Endodermal cell (in vitro differentiated cells): ENCODE measurements at places on chromosomes 7 and 10.

DNA sequence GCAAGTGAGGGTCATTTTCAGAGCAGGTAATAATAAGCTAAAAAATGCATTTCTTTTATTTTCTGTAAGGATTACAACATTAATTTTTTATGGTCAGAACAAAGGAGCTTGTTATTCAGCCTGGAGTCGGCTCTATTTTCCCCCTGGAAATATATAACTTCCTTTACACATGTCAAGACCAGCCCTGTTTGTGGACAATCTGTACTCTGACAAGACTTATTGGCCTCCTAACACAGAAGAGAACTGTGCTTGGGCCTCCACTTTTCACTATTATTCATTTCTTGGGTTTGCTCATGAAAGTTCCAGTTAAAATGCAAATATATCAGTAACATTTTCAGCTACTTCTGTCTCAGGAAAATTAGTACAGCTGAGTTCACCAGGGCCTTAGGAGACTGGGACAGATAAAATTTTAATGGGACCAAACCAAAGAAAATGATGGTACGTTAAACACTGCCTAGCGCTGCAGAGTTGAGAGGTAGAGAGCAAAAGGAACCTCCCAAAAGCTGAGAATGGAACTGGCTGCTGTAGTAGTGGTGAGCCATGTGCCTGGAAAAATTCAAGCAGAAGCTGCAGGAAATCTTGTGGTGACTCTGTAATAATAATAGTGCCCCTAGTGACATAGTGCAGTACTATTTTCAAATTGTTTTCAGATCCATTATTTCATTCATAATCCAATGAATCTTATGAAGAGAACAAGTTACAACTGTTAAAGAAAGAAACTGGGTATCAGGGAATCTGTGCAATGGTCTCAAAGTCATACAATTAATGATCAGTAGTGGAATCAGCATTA is 227.2 kb upstream of the KIAA1217 start:
- DNase-seq, result no peak
- H3K4me1 ChIP-seq, result peaks cover 2% of the 10 kb centered on the region
- H3K36me3 ChIP-seq, result no peaks in the 10 kb centered on the region
- no peak overlapping the region for H3K27ac ChIP-seq
- no peak overlapping the region for H3K4me3 ChIP-seq
- no peaks in the 10 kb centered on the region for H3K27me3 ChIP-seq

DNA sequence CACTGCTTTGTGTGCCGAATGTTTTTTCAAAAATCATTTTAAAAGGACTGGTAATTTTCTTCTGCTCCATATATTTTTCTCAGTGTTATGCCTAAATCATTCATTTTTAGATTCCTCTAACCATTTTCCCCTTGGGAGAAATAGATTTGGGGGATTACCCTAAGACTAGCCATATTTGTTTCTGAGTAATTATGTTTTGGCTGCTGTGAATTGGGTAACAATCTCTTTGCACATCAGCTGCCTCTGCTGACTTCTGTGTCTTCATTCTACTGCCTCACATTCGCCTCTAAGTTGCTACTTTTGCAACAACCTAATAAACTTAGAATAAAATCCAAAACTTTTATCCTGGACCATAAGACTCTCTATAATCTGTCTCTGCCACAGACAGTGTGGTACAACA is 18.5 kb upstream of the MRC1 start:
- H3K36me3 ChIP-seq, result no peaks in the 10 kb centered on the region
- H3K4me3 ChIP-seq, result no peak overlapping the region
- no peak overlapping the region for H3K27ac ChIP-seq
- H3K27me3 ChIP-seq, result no peaks in the 10 kb centered on the region

DNA sequence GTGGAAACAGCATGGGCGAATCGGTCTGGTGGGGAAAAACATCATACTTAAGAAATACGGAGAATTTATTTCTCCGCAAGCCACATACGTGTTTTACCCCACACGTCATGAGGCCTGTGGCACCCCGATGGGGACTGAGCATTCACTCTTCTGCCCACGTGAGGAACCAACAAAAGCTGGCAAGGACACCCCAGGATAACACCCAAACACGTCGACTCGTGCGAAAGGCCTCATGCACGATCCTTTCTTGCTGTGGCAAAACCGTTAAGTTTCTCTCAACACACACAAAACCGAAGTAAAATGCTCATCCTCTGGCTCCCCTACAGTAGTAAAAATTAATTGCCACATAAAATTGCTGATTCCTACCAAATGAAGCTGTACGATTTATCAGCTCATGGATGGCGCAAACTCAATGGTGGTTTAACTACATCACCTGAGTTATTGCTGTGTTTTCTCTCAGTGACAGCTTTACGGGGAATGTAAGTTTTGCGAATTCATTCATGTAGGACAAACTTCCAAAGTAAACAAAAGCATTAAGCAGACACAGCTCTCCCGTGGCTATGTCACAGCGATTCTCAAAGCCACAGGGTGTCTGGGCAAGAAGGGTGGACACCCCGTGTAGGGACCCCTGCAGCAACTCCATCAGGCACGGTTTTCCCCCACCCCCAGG is 97.0 kb downstream of the CTBP2 start:
- H3K27me3 ChIP-seq, result no peaks in the 10 kb centered on the region
- no peaks in the 10 kb centered on the region for H3K4me1 ChIP-seq
- H3K27ac ChIP-seq, result no peak overlapping the region

- peaks cover 51% of the 10 kb centered on the region for H3K36me3 ChIP-seq
- no peak overlapping the region for H3K27ac ChIP-seq
- no peaks in the 10 kb centered on the region for H3K4me1 ChIP-seq
Observed at GRCh38 chr7:106089647-106090046, 22.5 kb downstream of the SYPL1 start.

DNA sequence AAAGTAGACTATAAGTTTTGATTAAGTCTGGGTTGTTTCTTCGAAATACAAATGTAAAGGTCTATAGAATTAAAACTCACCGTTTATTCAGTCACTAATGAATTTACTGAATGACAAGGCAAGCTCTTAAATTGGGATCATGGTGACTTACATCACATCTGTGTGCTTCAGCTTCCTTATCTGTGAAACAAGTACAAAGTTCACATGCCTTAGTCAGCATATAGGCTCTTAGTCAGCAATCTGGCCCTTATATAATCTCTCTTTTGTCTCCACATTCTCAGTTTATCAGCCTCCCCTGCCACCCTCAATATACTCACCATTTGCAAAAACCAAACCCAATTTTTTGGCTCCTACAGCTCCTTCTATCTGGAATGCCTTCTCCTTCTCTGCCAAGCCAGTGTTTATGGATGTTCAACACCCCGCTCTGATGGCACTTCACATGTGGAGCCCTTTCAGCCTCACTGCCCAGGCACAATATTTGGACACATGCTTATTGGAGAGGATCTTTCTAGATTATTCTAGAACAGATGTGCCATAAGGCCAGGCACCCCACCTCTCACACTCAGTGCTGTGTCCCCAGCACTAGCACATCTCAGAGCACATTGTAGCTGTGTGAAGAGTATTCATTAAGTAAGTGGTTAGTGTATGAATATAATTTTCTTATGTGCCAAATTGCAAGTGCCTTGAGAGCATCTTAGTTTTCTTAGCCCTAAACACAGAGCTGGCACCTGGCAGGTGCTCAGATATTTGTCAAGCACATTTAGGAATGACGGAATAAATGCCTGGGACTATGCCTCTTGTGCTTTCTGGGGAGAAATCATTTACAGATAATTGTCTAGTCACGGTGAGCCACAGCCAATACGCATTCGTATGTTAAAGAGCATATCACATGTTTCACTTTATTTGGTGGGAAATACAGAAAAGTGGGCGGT is 9.8 kb upstream of the LAMB1 start:
- H3K27me3 ChIP-seq, result peaks cover 2% of the 10 kb centered on the region
- peak; percentile 43 for DNase-seq
- peaks cover 17% of the 10 kb centered on the region for H3K4me1 ChIP-seq
- no peaks in the 10 kb centered on the region for H3K36me3 ChIP-seq
